Upper lobe of left lung (tissue), 6 donors: ENCODE measurements at places on chromosomes 7 and 10. TPM values are rescaled to one million over a fixed set of nuclear protein-coding genes. Genes with fewer than 3 reads are reported as not detected.

Gene PPP1R3A
- total RNA-seq, result not detected

- H3K4me3 ChIP-seq, result no peak overlapping the region
- peak overlapping the region; percentile 52 for H3K27ac ChIP-seq
- H3K36me3 ChIP-seq, result no peaks in the 10 kb centered on the region
- no peaks in the 10 kb centered on the region for H3K27me3 ChIP-seq
- DNase-seq, result peak; percentile 72
Measured at GRCh38 chr10:133162178-133162909, 2.3 kb downstream of the KNDC1 start.

Gene GIMAP2
- 23.0 TPM for total RNA-seq

DNA sequence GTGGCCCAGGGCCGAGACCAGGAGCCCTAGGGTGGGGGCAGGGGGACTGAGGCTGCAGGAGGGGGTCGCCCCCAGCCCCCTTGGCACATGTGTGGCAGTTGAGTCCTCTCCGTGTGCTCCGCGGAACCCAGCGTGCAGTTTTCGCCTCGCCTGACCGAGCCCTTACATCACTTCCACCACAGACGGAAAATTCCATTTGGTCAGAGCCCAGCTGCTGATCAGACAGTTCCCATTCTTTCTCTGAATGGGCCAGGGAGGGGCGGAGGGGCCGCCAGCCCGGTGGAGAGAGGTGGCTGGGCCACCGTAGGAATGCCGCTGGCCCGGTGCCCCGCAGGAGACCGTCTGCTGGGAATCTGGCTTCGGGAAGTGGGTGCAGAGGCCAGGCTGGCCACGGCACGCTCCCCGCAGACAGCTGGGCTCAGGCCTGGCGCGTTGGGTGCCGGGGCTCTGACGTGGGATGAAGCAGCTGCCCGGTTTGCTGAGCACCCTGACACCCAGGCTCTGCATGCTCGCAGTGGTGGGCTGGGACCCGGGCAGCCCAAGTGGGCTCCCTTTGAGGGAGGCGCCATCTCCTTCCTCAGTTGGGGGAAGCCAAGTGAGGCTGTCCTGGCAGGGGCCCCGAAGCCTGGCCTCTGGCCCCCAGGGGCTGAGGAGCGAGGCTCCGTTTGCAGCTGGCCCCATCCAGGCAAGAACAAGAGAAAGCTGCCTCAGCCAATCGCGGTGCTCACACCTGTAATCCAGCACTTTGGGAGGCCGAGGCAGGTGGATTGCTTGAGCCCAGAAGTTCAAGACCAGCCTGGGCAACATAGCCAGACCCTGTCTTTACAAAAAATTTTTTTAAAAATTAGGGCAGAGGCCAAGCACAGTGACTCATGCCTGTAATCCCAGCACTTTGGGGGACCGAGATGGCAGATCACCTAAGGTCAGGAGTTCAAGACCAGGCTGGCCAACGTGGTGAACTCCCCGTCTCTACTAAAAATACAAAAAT is 9.9 kb downstream of the TTYH3 start:
- H3K4me1 ChIP-seq, result peaks cover 62% of the 10 kb centered on the region
- H3K27ac ChIP-seq, result peak overlapping the region; percentile 88
- DNase-seq, result peak; percentile 96
- H3K36me3 ChIP-seq, result no peaks in the 10 kb centered on the region

DNA sequence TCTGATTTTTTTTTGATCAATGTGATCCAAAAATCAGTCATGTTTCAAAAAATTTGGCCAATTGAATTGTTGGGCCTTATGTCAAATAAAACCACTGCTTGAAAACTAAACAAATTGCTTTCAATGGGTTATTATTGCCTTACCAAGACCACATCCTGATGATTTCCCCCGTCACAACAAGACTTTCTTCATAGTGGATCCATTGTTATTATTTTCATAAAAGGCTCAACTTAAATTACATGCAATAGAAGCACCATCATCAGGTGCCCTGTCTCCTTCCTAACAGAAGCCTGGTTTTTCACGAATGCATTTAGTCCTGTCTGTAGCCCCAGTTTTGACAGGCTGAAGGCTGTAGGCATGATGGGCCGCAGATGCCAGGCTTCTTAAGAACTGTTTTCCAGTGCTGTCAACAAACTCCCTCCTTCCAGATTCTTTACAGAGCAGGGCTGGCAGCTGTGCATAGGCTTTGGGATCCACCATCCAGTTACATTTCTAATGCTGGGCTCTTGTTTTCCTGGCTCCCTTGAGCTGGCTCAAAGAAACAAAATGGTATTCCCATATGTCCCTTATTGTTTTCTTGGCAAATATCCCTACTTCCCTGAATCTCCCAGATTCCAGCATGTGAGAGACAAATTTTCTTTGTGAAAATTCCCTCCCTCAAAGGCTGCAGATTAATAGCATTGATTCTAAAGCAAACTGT is 302.0 kb downstream of the TWIST1 start:
- H3K4me3 ChIP-seq, result no peak overlapping the region
- H3K36me3 ChIP-seq, result no peaks in the 10 kb centered on the region
- no peak for DNase-seq
- H3K4me1 ChIP-seq, result no peaks in the 10 kb centered on the region
- no peaks in the 10 kb centered on the region for H3K27me3 ChIP-seq
- H3K27ac ChIP-seq, result no peak overlapping the region

DNA sequence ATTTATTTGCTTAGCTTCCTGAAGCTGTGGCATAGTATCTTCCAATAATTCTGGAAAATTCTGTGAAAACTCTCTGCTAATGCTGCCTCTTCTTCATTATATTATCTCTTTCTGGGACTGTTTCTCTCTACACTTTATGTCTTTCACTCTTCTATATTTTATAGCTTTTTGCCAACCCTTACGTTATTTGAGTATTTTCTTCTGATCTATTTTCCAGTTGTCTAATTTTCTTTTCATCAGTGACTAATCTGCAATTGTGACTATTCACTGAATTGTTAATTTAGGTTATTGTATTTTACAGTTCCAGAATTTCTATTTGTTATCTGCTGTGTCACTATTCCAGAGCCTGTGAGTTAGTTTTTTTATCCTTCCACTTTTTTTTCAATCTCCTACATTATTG is 273.4 kb upstream of the PHYHIPL start:
- no peaks in the 10 kb centered on the region for H3K36me3 ChIP-seq
- no peak overlapping the region for H3K4me3 ChIP-seq
- H3K27me3 ChIP-seq, result no peaks in the 10 kb centered on the region
- DNase-seq, result no peak
- H3K4me1 ChIP-seq, result no peaks in the 10 kb centered on the region

GRCh38 chr7:79142706-79143105 is 310.8 kb downstream of the MAGI2 start:
- DNase-seq, result no peak
- H3K36me3 ChIP-seq, result no peaks in the 10 kb centered on the region
- no peaks in the 10 kb centered on the region for H3K4me1 ChIP-seq
- no peaks in the 10 kb centered on the region for H3K27me3 ChIP-seq

Gene CRYGN
- not detected for total RNA-seq
